ENCODE measurements at places on chromosomes 2 and 18. TPM values are rescaled to one million over a fixed set of nuclear protein-coding genes. Genes with fewer than 3 reads are reported as not detected.

The UGT1A8 gene
- total RNA-seq, result not detected

The ATP6V1C2 gene
- total RNA-seq, result 1.7 TPM

The PSMD14 gene
- 26.9 TPM for total RNA-seq

The OR6B2 gene
- total RNA-seq, result not detected

The KCNIP3 gene
- 7.7 TPM for total RNA-seq

The CXCR1 gene
- 3.5 TPM for total RNA-seq

The EGR4 gene
- not detected for total RNA-seq

GRCh38 chr2:37711831-37712230 lies 40.4 kb upstream of the CDC42EP3 start:
- DNase-seq, result no peak

GRCh38 chr2:220281771-220282170 lies 654.3 kb downstream of the SLC4A3 start:
- no peak for DNase-seq

DNA sequence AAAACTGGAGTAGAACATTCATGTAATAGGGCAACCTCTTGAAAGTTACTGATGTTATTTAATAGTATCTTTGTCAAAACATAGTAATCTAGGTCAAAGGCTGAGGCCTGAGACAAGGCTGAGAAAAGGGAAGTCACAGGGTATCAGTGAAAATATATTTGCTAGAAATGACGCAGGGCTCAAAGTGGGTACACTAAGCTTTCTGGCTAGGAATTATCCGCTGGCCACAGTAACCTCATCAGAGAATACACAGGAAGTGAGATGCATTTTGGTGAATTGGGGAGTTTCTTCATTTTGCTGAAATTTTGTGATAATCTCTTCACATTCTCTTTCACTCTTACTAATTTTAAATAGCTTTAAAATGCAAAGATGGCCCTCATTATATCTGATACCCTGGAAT lies 206.8 kb downstream of the OTX1 start:
- DNase-seq, result no peak

GRCh38 chr18:31738460-31739407 lies 21.9 kb downstream of the SLC25A52 start:
- DNase-seq, result no peak

DNA sequence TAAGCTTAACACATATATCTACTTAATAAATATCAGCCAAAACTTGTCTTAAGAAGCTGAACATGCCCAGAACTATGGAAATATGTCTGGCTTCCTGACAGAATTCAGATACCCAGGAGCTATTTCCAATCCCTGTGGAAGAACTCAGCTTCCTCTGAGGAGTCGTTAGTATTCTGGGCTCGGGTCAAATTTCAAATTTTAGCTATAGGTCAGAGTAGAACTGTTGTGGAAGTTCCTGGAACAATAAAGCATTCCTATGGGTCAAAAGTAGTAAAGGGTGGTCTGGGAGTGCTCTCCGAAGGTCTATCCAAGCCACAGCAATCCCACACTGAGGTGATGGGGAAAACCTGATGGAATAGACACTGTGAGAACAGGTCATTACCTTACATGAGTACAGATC lies 342.7 kb upstream of the CHST9 start:
- DNase-seq, result no peak

DNA sequence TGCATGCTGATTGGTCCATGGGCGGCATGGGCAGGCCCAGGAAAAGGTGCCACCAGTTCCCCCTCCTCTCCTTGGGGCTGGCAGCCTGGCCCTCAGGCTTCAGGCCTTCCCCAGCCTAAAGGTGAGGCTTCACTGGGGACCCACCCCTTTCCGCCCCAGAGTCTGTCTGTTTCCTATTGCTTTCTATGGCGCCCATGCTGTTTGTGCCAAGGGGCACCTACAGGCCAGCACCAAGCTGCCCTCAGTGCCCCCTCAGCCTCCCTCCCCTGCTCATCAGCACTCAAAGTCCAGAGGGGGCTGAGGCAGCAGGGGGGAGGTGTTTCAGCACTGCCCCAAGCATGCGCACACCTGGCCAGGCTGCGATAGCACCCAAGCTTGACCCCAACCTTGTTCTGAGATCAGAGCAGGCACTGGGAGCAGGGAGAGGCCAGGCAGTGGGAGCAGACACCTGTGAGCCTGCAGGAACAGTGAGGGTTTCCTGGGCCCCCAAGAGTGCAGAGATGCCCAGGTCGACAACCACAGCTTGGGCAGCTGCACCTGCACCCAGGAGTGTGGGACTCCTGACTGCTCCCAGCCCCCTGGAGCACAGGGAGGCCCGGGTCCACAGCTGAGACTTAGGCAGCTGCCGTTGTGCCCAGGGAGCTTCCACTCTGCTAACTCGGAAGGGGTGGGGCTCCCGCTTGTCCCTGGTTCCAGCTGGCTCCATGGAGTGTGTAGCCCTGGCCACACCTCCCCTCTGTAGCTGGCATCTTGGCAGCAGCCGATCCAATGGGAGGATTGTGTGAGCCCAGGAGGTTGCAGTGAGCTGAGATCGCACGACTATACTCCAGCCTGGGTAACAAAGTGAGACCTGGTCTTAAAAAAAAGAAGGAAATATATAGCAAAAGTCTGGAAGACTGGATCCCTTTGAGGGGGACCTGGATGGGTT lies 69.1 kb downstream of the NCAPH start:
- peak; percentile 82 for DNase-seq

DNA sequence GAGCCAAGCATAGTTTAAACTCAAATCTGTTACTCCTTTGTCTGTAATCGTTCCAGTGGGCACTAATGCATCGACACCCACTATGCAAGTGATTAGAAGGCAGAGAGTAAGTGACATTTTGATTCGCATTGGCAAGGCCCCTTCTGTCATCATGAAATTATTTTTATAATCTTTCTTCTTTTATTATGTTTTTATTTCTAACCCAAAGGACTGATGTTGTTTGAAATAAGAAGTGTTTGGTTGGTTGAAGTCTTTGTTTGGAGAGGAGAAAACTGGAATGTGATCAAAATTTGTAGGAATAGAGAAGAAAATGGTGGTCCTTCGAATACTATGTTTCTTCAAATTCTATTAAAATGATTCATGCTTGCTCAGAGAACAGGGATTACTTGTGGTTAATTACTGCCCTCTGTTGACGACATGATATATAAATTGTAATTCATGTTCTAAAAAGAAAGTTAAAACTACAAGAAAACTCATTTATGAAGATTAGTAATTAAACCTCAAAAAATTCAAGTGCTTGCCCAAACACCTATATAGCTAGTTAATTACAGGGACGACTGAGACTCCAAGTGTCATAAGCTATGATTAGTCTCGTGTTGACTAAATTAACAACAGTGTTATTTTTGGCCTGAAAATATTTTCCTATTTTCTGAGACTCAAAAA lies 26.4 kb upstream of the TFPI start:
- DNase-seq, result no peak

- no peak for DNase-seq
These were observed 867.9 kb upstream of the POU3F3 start for GRCh38 chr2:103986001-103986400.

- no peak for DNase-seq
These were observed 78.6 kb upstream of the KLHL29 start for GRCh38 chr2:23306401-23306800.

GRCh38 chr2:177888581-177888980 lies 184.0 kb downstream of the PDE11A start:
- no peak for DNase-seq

DNA sequence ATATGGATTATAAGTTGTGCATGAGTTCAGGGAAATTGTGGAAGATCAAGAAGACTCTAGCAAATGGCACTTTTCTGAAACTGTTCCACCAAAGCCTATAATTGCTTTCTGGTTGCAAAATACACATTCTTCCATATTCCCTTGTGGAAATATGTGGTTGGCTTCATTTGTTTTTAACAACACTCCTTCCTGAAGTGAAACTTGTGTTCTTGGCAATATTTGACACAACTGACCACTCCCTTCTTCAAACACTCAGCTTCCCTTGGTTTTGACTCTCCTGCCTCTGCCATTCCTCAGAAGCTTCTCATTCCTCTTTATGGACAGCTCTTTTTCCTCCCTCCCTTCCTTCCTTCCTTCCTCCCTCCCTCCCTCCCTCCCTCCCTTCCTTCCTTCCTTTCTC lies 192.3 kb downstream of the PMAIP1 start:
- DNase-seq, result no peak

DNA sequence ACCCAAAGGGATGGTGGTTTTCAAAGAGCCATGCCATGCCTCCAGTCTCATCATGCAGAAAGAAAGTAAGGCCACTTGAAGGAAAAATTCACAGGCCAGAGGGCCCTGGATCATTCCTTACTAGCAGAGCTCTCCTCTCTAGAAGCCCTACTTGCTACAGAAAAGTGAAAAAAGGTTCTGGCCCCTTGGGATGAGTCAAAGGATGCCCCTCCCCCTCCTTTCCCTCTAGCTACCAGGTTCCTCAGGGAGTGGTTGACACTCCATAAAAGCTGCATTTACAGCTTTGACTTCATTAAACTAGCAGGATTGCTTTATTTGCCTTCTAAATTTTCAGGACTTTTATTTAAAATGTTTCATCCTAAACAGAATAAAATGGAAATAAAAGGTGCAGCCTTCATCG lies 21.2 kb downstream of the OSR1 start:
- no peak for DNase-seq

- no peak for DNase-seq
These were observed 31.5 kb downstream of the COA5 start for GRCh38 chr2:98576666-98577312.

DNA sequence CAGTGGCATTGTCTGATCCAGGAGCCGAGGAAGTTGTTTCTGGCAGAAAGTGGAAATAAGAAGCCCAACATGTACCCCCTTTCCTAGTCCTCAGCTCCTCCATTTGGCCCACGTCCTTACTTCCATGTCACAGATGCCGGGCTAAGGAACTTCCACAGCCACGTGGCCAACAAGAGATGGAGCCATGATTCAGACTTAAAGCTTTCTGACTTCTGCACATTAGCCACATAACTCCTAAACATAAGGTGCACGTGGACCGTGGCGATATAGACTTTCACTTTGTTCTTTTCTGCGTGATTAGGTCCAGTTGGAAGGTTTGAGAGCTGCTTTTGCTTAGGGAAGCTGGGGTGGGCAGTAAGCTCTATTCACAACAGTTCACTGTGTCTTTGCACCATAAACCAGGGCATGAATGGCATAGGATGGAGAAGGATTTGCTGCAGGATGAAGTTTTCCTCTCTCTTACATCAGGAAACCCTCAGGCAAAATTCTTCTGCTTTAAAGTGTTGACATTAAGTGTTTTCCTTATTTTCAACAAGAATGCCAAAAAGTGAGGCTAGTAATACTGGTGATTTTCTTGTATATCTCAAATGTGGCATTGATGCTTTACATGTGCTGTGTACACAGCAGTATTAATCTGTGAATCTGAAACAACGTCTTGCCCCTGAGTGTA lies 61.2 kb upstream of the RBM44 start:
- no peak for DNase-seq

DNA sequence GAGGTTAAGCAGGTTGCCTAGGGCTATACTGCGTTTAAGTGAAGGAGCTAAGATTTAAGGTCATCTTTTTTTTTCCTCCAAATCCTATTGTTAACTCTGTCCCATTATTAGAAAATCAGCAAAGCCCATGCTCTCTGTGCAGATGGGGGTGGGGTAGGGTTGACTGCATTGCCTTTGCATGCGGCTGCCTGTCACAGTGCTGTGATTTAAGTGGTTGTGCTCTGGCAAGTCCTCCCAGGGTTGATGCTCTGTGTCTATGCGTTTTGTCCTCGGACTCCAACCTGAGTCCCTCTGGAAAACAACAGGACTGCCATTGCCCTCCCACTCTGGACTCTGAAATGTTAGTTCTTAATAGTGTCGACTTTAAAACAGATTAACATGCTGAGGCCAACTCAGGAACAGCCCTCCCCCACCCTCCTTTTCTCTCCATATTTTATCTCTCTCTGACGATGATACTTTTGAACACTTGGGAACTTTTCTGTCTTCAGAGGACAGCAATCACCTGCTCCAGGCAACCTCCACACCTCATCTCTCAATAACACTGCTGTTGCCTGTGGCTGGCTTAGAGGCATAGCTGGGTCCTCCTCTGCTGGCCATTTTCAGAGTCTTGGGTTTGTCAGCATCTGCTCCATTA lies 5.8 kb downstream of the FHOD3 start:
- DNase-seq, result no peak

All from aorta (tissue), 5 donors.